ENCODE measurements at places on chromosomes 6 and 20. TPM values are rescaled to one million over a fixed set of nuclear protein-coding genes. Genes with fewer than 3 reads are reported as not detected.
A peak's percentile ranks its signal among the peaks of the same experiment; 100 is the strongest.

DNA sequence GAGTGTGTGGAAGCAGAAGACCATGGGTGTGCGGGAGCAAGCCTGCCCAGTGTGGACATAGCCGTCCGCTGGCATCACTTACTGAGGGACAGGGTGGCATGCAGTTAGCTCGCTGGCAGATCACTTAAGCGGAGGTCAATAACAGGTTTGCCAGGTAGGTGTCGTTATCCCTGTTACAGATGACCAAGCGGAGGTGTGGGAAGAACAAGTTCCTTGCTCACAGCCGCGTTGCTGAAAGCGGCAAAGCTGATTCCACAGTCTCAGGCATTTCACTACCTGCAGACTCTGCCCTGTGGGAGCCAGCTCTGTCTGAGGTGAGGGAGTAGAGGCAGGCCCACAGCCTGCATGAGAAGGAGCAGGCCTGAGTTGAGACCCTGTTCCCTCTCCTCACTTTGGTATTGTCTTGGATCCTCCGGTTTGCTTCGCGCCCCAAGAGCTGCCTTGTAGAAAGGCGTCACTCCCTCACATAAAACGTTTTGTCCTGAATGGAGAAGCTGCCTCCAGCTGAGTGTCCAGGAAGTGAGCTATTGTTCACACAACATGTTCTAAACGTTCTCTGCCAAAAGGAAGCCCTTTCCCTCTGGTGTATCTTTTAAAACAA is 96.9 kb downstream of the TCP11 start:
- H3K27me3 ChIP-seq = no peaks in the 10 kb centered on the region
- no peaks in the 10 kb centered on the region for H3K36me3 ChIP-seq
- peak overlapping the region; percentile 84 for H3K27ac ChIP-seq
- DNase-seq = peak; percentile 81

- no peaks in the 10 kb centered on the region for H3K27me3 ChIP-seq
- H3K27ac ChIP-seq = no peak overlapping the region
- H3K4me1 ChIP-seq = peaks cover 50% of the 10 kb centered on the region
- H3K4me3 ChIP-seq = no peak overlapping the region
Measured at GRCh38 chr6:36039112-36039511, 11.5 kb downstream of the MAPK14 start.

- H3K4me1 ChIP-seq = no peaks in the 10 kb centered on the region
- no peak overlapping the region for H3K4me3 ChIP-seq
- H3K27me3 ChIP-seq = no peaks in the 10 kb centered on the region
- no peaks in the 10 kb centered on the region for H3K36me3 ChIP-seq
Measured at GRCh38 chr6:72521684-72522083, 100.2 kb upstream of the KCNQ5 start.

- peak overlapping the region; percentile 8 for H3K4me3 ChIP-seq
- no peaks in the 10 kb centered on the region for H3K36me3 ChIP-seq
Measured at GRCh38 chr6:5997420-5997987, 9.2 kb downstream of the NRN1 start.

- DNase-seq = no peak
- H3K4me3 ChIP-seq = no peak overlapping the region
- no peaks in the 10 kb centered on the region for H3K36me3 ChIP-seq
- no peaks in the 10 kb centered on the region for H3K4me1 ChIP-seq
Measured at GRCh38 chr6:73329201-73329600, 24.9 kb downstream of the DPPA5 start.

GRCh38 chr20:32201977-32202363 is 5.6 kb downstream of the PLAGL2 start:
- H3K36me3 ChIP-seq = peaks cover 20% of the 10 kb centered on the region
- peaks cover 43% of the 10 kb centered on the region for H3K4me1 ChIP-seq
- no peaks in the 10 kb centered on the region for H3K27me3 ChIP-seq
- no peak overlapping the region for H3K27ac ChIP-seq

DNA sequence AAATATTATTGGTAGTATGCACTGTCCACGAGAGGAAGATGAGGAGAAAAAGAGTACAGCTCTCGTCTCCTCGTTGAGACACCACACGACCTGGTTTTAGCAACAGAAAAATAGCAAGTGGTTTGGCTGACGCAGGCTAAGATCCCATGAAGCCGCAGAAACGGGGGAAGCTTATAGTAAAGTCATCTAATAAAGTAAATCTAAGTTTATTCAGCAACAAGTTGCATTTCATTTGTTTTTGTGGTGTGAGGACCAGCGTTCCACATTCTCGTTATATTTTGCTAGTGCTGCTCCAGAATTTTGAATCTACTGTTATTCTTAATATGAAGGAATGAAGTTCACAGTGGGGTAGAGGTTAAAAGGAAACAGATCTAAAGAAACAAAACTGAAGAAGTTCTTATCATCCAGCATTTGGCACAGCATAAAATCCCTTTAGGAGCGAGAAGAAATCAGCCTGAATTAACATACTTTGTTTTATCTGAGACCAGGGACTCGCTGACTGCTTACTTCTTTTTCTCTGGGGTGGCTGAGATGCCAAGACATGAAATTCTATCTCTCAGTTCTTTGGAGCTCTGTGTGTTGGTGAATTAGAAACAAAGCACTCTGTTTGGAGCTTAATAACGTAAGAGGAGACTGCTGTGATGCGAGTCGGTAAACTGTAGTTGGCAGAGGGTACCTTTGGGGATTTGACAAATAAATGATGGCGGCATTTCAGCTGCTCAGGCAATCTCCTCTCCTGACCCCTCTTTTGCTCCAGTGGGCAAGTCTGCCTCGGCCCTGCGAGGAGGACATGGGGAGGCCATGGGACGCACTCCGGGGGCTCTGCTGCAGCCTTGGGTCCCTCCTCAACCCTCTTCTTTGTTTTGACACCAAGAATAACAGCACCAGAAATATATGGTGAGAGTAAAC is 24.9 kb upstream of the IRF4 start:
- no peak overlapping the region for H3K27ac ChIP-seq
- no peak overlapping the region for H3K4me3 ChIP-seq
- no peaks in the 10 kb centered on the region for H3K27me3 ChIP-seq
- H3K4me1 ChIP-seq = no peaks in the 10 kb centered on the region
- H3K36me3 ChIP-seq = no peaks in the 10 kb centered on the region

GRCh38 chr20:49727894-49728885 is 14.5 kb upstream of the B4GALT5 start:
- peaks cover 9% of the 10 kb centered on the region for H3K4me1 ChIP-seq
- H3K36me3 ChIP-seq = no peaks in the 10 kb centered on the region
- no peak overlapping the region for H3K27ac ChIP-seq
- DNase-seq = no peak
- no peaks in the 10 kb centered on the region for H3K27me3 ChIP-seq

RAET1L gene
- not detected for total RNA-seq

KCNQ2 gene
- not detected for total RNA-seq

TRPC4AP gene
- 76.8 TPM for total RNA-seq
